ENCODE measurements at places on chromosomes 16 and 17.

DNA sequence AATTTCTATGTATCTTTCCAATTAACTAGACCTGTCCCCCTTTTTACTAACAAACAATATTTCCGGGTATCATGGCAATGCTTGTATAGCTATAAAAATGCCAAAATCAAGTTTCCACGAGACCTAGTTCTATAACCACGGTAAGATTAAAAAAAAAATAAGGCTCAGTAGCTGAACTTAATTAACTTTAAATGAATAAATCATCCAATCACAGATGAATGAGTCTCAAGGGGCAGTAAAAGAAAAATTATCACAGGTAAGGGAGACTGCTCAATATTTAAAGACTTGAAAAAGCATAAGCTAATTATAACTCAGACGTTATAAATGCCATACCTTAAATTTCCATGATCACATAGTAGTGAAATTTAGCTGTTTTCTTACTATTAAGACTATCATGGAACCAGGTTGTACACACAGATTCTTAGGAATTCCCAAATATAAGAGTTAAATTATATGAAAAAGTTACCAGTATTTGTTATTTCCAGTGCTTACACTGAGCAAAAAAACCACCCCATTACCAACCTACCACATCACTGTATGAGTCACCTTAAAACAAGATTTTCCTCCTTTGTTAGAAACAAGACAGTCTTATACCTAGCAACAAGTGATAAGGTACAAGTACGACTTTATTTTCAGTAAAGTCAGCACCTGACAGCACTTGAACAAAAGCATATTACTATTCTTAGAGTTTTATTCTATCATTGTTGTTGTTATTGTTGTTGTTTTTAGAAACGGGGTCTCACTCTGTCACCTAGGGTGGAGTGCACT is 20.6 kb downstream of the SSH2 start:
- DNase-seq = no peak

GRCh38 chr17:81064678-81065475 is 29.9 kb downstream of the BAIAP2 start:
- no peak for DNase-seq

- no peak for DNase-seq
Observed at GRCh38 chr16:70345840-70346239, 863 bp upstream of the DDX19A start.

- no peak for DNase-seq
Observed at GRCh38 chr17:82338858-82339633, 5.5 kb upstream of the SECTM1 start.

DNA sequence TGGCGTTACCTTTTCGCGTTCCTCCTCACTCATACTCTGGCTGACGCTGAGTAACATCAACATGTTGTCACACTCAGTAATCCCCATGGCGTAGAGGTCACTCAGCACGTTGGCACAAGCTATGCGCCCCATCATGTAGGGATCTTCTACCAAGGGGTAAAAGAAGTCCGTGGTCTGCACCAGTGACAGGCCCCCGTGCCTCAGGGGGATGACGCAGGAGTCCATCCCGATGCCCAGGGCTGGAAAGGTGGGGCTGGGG is 596 bp downstream of the SEPHS2 start:
- DNase-seq = no peak

All from activated CD4-positive, CD25-positive, alpha-beta regulatory T cell (primary cell).